ENCODE measurements at places on chromosomes 7 and 10. TPM values are rescaled to one million over a fixed set of nuclear protein-coding genes. Genes with fewer than 3 reads are reported as not detected.

Gene DGKI
- 0.03 TPM for polyA plus RNA-seq

Gene GRM3
- polyA plus RNA-seq, result not detected

Gene AQP1
- polyA plus RNA-seq, result 0.05 TPM

Gene SPOCK2
- polyA plus RNA-seq, result 0.10 TPM

Gene CHCHD3
- 58.9 TPM for polyA plus RNA-seq

Gene CAMK2B
- 4.9 TPM for polyA plus RNA-seq

Gene TRIM4
- polyA plus RNA-seq, result 10.5 TPM

Gene A1CF
- polyA plus RNA-seq, result not detected

Gene NEBL
- polyA plus RNA-seq, result 1.3 TPM

Gene RPEL1
- polyA plus RNA-seq, result 0.12 TPM

DNA sequence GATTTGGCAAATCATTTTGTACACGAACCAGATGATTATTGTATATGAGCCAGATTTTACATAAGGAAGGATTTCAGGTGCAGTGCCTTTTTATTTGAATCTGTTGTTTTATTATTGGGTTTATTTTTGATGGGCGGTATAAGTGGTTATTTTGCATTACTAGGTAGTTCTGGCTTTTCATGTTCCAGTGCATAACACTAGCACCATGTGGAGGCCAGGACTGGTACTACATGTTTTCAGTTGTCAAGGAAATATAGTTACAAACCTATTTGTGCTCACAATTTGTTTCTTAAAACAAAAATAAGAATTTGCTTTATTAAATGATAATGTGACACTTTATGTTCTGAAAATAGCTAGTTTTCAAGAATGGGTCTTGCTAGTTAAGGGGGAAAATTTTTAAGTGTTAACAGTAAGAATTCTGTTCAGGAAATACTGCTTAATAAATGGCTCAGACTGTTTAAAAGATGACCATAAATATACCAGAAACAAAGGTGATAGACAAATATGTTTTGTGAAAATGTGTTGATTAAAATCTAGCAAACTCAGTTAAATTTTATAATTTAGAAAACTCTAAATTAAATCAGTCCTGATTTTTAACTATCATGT, 7.1 kb upstream of the SEMA3E start:
- DNase-seq, result peak; percentile 32

DNA sequence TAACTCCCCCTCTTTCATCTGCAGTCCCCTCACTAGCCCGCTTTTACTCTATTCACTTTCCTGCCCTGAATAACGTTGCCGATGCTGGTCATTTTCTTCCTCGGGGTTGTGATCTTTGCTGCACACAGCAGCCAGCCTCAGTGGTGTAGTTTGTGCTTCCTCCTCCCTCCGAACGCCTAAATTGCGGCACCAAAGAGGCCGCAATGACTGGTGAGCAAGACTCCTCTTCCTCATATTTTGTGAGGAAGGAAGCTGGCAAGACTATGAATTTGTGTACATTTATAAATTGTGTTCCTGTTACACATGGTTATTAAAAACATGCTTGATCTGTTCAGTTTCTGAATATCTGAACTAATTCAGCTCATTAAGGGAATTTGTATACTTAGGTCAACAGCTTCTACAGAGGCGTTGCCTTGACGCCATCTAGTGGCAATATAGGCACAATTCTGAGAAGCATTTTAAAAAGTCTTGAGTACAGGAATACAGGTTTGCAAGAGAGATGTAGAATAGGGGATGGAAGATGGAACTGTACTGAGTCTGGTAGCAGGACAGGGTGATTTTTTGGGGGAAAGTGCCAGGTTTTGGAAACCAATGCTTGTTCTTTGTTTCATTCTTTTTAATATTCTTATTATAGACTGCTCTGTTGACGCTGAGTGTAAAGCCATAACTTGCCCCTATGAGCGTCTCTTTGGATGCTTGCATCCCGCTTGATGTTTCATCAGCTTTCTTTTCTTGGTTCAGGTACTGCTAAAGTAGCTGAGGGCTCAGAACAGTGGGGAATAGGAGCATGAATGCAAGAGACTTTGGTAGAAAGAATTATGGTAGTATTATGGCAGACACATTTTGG, 4.1 kb upstream of the TAS2R5 start:
- DNase-seq, result peak; percentile 39

GRCh38 chr10:5343561-5343960, 21.2 kb upstream of the UCN3 start:
- DNase-seq, result no peak

GRCh38 chr10:80603516-80603915, 65.8 kb downstream of the SH2D4B start:
- no peak for DNase-seq

DNA sequence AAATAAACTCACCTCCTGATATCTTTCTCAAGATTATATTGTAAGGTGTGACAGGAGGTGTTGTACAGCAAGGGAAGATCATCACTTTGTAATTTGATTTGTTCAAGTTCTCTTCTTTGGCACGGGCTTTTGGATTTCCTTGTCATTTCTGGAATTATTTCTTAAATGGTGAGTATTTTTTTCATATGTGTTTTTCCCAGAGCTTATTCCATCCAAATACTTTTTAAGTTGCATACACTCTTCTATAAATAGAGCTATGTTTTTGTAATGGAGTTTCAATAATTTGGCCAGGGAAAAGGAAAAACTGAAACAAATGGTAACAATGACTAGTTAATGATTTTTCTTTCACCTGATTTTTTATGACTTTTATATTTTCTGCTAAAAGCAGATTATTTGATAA, 92.5 kb downstream of the CFAP58 start:
- DNase-seq, result no peak

DNA sequence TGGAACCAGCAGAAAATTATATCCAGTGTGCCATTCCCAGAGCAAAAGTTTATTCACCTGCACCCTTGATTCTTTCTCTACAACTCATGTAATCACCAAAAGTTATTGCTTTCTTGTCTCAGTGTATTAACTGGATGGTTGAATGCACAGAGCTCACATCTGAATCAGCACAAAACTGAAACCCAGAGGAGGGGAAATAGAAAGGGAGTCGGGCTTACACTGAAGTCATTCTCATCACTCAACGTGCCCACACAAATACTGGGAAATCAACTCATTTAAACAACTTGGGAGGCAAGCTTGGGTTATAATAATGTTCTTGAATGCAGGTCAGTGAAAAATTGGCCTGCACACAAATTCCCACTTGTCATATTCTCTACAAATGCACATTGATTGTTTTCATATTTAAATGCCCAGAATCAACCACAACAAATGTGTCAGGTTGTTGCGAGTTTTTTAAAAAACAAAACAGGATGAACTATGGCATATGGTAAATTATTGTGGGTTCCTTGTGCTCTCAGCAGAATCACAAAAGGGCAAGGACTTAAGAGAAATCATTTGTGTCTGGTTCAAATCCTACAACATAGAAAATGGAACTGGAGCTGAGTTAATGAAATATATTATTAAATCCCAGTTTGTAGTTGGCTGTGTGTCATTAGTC, 125.9 kb upstream of the NOBOX start:
- DNase-seq, result no peak

- no peak for DNase-seq
Observed at GRCh38 chr7:149423449-149424110, 37.3 kb downstream of the ZNF777 start.

GRCh38 chr7:25940086-25940906, 211.7 kb upstream of the NFE2L3 start:
- DNase-seq, result no peak

DNA sequence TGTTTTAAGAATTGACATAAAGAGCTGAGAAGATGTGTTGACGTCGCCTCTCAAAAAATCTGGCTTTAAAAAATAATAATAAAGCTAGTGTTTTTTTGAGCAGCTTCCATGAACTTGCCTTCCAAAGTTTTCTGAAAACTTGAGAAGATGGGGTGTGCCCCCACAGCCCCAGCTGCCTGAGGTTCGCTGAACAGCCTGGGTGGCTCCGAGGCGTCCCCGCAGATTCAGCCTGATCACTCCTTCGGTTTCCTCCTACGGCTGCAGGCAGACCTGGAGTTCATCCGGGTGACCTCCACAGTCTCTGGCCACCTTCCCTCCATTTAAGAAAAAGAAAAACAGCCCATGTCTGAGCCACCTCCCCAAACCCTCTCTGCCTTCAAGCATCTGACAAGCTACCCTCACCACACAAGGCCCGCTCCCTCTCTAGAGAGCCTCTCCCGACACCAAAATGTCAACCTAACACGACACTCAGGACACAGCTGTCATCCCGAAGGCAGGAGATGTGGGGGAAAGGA, 177.8 kb downstream of the PTPRN2 start:
- no peak for DNase-seq

DNA sequence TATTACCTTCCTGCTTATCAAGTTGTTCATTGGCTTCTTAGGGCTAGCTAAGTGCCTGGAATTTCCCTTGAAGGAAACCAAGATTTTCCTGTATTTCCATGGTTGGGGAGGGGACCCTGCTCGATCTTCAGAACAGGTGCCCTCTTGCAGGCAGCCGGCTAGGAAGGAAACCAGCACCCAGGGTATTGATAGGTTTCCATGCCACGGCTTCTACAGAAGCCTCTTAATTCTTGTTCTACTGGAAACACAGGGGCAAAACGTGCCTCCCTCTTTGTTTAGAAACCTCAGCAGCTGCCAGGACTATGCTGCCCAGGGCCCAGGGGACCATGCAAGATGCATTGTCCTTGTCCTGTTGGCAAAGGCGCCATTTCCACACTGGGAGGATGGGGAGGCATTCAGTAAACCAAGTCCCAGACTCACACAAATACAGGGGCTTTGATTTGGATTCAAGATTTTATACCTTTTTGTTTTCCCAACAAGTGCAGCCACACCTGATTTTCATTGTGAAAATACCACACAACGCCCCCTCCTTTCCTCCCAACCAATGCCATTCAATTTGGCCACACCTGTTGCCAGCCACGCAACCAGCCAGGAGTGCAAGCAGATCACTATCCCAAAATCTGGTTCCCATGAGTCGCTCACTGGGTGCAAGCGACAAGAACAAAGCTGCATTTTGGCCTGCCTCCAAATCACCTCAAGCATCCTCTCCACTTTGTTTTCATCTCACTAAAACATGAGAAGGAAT, 29.6 kb downstream of the C10orf71 start:
- DNase-seq, result no peak

DNA sequence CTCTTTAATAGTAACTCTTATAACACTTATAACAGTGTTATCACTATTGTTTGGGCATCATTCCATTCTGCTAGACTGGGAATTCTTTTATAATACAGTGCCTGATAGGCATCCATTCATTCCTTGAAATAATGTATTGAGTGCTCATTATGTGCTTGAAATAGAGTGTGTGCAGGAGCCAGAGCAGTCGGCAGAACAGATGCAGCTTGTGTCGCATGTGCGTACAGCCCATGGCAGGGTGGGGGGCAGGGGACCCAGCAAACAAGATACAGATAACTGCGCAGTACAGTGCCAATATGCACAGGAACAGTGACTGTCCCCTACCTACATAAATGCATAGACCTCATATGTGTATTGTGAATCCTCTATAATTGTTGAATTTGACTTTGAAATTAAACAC, 99.3 kb downstream of the KAT6B start:
- no peak for DNase-seq

- peak; percentile 54 for DNase-seq
Observed at GRCh38 chr7:83148776-83149175, 13.9 kb downstream of the PCLO start.

GRCh38 chr7:101494602-101495329, 132.1 kb downstream of the COL26A1 start:
- DNase-seq, result no peak

DNA sequence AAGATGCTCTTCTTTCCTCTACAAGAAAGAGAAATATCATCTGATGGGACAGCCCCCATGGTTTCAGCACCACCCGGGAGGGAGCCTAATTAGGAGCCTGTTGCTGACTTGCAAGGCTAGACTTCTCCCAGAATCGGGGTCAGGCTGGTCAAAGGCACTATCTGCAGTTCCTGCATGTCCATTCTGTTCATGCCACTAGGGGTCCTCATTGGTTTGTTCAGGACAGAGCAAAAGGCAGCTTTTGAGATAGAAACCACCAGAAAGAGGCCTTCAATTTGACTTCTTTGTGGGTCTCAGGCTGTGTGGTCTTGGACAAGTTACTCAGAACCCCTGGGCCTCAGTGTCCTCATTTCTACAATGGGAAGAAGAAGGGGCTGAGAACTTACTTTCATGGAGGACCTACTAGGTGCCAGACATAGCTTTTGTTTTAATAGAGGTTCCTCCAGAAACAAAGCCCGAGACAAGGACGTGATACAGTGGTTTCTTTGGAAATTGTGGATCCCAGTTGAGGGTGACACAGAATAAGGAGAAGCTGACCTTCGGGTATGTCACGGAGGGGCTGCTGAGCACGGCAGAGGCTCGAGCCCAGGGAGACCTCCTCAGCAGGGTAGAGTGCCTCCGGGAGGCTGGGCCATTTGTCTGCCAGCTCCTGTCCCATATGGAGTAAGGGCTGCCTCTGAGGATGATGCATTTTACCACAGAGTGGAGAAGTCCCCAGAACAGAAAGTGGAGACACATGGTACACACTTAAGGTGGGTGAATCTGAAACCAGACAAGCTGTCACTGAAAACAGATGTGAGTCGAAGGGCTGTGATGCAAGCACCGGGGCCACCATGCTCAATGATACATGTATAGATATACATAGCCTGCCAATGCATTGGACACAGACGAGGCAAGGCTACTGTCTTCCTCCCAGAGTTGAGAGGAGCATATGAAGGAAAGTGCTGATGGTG, 33.1 kb upstream of the NEUROD6 start:
- DNase-seq, result peak; percentile 47

DNA sequence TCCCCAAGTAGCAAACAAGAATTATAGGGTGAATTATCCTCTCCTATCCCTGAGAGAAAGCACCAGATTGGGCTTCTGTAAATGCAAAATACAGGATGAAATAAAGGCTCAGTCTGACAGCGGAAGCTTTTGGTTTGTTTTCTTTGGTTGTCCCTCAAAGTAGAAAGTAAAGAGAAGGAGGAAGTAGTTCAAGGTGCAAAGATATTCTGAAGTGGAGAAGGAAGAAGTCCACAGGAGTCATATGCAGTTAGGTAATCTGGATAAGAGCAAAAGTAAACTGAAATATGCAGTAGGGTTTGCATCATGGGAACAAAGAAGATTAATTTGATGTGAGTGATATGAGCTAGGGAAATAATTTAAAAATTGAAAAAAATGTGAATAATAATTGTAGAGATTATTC, 1071.9 kb downstream of the CNTNAP2 start:
- DNase-seq, result no peak

DNA sequence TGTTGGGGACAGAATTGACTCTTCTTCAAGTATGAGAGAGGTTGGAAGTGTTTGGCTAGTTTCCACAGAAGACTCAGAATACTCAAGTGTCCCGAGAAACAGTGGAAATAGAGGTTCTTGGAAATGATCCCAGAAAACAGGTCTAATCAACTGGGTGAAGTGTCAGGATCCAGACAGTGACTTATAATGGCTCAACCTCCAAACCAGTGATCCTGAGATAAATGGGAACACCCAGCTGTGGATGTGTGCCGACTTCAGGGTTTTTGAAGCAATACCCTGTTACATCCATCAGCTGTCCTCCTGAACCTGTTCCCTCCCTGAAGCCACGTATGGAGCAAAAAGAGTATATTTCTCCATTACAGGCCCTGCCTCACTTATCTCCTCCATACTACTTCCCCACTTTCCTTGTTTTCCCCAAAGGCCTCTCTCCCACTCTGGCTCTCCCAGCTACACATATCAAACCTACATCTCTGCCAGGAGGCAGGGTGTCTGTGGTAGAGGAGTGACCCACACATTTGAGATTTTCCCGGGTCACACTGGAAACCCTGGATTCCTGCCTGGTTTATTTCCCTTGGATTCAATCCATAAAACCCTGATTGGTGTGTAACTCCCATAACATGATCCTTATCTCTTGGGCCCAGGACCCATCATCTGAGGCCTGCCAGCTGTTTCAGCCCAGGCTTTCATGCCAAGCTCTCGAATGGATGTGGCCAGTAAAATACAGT, 17.6 kb upstream of the ELOVL3 start:
- DNase-seq, result no peak

- DNase-seq, result peak; percentile 83
Observed at GRCh38 chr10:88198023-88198422, 334.6 kb downstream of the PTEN start.

Measured in mammary epithelial cell (primary cell).